Fibroblast of the conjunctiva (primary cell): ENCODE measurements at places on chromosomes 2 and 18.

DNA sequence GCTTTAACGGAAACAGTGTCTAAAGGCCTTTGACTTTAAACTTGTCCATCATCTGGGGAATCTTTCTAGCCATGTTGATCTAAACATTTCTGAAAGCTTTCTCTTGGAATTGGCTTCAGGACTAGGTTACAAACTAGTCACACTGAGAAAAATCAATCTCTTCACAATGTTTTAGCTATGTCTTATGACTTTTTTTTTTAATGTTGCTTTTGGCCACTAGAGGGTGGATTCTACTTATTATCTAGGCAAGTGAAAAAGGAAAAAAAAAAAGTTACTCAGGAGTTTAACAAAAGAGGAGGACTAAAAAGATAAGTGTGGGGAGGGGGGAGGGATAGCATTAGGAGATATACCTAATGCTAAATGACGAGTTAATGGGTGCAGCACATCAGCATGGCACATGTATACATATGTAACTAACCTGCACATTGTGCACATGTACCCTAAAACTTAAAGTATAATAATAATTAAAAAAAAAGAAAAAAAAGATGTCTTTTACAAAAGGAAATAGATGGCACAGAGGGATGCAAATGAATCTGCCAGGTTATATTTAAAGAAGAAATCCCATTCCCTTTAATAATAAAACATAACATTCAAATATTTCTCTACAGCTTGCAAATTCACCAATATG, 160.4 kb upstream of the PID1 start:
- DNase-seq, result no peak

GRCh38 chr2:142665241-142665640, 212.2 kb upstream of the KYNU start:
- DNase-seq, result no peak

DNA sequence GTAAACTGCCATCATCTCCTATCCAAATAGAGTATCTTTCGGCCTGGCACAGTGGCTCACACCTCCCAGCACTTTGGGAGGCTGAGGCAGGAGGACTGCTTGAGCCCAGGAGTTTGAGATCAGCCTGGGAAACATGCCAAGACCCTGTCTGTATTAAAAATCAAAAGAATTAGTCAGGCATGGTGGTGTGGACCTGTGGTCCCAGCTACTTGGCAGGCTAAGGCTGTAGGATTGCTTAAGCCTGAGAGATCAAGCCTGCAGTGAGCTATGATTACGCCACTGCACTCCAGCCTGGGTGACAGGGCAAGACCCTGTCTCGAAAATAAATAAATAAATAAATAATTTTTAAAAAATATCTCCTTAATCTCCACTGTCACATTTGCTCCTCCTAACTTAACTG, 14.7 kb upstream of the ARPC2 start:
- DNase-seq, result no peak

DNA sequence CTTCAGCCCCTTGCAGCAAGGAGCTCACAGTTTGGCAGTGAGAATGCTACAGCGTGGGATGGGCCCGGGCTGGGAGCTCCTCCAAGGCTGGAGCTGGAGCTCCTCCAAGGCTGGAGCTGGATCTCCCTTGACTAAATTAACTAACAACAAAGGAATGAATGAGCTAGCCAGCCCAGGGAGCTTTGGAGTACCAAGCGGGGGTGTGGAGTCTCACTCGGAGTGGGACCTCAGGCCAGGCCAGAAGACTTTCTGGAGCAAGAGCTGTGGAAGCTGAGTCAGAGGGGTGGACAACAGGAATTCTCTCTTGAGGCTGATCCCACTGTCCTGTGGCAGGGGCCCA, 244.7 kb upstream of the HS6ST1 start:
- DNase-seq, result peak; percentile 86

DNA sequence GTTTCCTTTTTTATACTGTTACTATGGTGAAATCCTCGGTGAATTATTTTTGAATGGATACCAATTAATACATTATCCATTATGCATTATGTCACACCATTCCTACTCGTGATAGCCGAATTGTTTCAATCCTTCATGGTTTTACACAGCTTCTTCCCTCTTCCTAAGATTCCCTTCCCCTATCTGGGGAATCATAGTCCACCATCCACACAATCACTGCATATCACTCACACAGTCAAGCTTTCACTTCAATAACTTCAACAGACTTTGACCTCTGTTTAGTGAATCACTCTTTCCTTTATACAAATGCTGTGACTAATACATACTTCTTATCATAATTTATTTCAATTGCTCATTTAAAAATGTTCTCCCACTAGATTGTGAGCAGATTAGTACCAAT, 1108.1 kb upstream of the LRRTM1 start:
- no peak for DNase-seq

- DNase-seq, result no peak
These were observed 137.7 kb upstream of the TACR1 start for GRCh38 chr2:75337016-75337415.

DNA sequence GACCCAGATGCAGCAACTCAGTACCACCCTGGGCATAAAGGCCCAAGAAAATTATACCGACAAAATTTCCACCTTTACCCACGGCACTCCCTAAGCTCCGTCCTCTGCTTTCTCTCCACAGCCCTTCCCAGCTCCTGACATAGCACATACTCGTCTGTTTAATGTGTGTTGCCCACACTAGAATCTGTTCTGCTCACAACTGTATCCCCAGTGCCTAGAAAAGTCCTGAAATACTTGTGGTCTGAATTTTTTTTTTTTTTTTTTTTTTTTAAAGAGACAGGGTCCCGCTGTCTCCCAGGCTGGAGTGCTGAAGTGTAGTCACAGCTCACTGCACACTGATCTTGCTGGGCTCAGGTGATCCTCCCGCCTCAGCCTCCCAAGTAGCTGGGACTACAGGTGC, 62.3 kb downstream of the ADCY3 start:
- no peak for DNase-seq

GRCh38 chr2:74544634-74545033, 9.1 kb downstream of the LOXL3 start:
- DNase-seq, result no peak

DNA sequence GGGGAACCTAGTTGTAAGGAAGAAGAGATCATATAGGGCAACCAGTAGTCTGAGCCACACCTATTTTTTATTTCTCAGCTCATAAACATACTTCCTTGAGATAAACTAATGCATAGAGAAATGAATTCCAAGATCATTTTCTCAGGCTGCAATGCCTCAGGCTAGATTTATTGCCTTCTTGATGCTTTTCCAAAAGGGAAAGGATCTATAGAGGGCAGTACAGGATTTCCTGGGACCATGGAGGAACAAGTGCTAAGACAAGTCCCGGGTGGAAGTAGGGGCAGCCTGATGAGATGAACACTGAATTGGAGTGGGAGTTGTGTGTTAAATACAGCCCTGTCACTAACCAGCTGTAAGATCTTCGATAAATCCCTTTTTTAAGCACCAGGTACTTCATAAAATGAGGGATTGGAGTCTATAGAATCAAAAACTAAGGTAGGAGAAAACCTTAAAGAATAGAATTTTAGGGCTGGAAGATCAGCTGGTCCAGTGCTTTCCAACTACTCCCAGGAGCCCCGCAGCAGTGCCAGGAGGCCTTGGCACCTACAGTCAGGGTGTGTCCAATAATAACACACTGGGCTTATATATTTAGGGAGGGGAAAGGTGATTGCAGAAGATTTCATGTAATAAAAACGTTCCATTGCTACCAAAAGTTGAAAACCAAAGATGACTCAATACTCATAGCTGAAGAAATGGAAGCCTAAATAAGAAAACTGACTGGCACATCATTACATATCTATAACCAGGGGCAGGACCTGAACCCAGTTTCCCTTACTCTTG, 58.1 kb downstream of the SERTAD2 start:
- DNase-seq, result peak; percentile 47

DNA sequence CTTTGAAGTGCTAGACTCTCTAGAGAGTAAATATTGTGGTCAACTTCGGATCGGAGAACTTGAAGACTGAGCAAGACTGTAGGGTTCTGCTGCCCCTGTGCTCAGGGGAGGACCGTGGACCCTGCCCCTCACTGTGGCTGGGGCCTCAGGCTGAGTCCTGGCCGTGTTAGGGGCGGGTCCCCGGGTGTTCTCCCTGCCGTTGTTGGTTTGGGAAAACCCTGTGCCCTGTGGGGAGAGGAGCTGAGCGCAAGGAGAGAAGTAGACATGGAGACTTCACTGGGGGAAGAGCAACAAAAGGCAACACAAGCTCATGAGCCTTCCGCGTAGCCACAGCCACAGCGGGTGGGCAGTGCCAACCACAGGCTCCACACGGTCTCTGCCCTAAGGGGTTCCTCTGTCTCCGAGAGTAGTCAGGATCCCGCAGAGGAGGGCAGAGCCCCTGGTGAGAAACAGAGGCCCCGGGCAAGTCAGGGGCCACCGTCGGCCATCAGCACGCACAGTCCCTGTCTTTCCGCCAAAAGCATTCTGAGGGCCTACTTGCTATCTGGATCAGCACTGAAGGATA, 53.1 kb downstream of the NTSR2 start:
- DNase-seq, result no peak

GRCh38 chr2:217445723-217446122, 557.1 kb downstream of the TNS1 start:
- DNase-seq, result no peak

- DNase-seq, result no peak
These were observed 15.2 kb upstream of the NOSTRIN start for GRCh38 chr2:168787098-168787781.

- no peak for DNase-seq
These were observed 71.6 kb upstream of the EFEMP1 start for GRCh38 chr2:55995211-55995610.

GRCh38 chr2:135875491-135876065, 665 bp downstream of the MCM6 start:
- DNase-seq, result peak; percentile 18

DNA sequence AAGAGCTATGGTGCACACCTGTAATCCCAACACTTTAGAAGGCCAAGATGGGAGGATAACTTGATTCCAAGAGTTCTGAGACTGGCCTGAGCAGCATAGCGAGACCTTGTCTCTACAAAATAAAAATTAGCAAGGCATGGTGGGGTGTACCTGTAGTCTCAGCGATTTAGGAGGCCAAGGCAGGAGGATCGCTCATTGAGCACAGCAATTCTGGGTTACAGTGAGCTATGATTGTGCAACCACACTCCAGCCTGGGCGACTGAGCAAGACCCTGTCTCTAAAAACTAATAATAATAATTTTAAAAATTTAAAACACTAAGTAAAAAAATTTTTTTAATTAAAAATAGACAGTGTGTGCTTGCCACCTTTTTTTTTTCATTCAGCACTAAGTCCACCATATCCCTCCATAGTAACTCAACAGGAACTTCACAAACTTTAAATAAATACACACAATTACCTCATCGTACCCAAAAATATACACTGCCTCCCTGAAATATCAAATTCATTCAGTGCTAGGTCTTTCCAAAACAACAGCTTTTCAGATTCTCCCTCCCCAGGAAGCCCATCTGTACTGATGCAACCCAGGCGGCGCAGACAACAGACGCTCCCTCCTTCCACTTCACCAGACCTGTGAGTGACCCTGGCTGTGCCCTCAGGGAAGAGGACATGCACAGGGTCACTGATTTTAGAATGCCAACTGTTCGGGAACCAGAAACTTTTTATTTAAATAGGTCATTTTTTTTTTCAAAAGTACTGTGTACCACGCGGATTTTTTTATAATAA, 29.6 kb downstream of the FAM168B start:
- no peak for DNase-seq

GRCh38 chr2:45610281-45611019, 617 bp downstream of the SRBD1 start:
- peak; percentile 32 for DNase-seq

- DNase-seq, result no peak
These were observed 96.5 kb downstream of the LYPD1 start for GRCh38 chr2:132573444-132574007.

DNA sequence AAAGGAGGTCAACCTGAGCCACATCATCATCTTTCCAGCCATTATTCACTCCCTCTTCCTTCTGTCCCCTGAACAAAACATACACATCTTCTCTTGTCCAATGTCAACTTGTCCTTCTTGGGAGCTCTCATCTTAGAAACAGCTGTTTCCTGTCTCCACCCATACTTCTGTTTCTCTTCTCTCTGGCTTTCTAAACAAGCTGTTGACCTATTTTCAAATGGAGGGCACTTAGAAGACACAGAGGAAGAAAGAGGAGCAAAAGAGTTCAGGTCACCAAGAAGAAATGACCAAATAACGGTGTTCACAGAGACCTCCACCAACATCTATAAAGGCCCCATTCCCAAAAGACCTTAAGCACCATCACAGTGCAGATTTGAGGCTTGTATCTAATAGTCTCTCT, 355.9 kb upstream of the HNRNPA3 start:
- DNase-seq, result no peak

DNA sequence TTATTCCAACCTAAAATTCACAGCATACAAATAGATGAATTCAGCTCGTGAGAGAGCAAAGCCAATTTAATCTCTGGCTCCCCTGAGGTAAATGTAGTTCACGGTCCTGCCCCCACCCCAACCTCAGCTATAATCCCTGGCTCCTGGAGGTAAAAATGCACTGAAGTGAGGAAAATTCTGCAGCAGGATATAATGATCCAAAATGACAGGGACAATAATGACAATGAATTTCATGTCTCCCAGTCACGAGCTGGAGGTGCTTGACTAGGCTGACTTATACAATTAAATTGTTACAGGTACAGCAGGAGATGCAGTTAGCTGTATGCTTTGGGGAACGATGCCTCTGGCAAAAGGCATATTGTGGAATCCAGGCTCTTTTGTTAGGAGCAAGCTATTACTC, 82.0 kb downstream of the GPD2 start:
- DNase-seq, result no peak

GRCh38 chr2:175742367-175742766, 259.7 kb downstream of the LNPK start:
- DNase-seq, result no peak

DNA sequence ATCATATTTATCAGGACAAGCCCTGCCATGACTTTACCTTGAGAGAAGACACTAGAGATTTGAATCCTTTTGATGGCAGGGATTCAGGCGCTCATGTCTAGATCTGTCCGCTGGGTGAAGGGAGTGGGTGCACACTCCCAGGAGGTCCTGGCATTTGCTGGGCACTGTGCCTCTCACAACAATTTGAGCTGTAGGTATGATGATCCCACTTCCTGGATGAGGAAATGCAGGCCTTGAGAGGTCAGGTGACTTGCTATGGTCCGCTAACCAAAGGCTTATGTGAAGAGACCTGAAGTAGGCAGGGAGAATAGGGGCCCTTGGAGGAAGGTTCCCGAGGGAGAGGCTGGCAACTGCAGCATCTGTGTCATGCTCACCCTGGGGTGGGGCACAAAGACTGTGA, 206.1 kb downstream of the HAUS1 start:
- DNase-seq, result no peak

GRCh38 chr2:191888400-191889166, 41.7 kb upstream of the CAVIN2 start:
- no peak for DNase-seq

DNA sequence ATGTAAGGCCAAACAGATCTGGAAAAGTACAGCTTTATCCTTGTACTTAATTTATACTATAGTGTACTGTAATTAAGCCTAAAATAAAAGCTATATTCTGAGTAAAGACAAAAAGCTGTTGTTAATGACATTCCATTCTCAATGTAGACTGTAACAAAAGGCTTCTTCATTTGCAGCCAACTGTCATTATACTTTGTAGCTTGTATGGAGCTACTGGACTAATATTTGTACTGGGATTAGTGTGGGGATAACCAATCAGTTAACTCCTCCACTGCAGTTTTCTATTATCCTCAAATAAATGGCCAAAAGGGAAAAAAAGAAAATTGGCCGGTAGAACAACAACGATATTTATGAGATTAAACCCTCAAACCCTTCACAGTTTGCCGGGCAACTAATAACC, 66.5 kb downstream of the STK39 start:
- DNase-seq, result no peak

GRCh38 chr2:98387478-98387877, 41.2 kb downstream of the CNGA3 start:
- DNase-seq, result no peak

- DNase-seq, result no peak
These were observed 306.1 kb downstream of the ZEB2 start for GRCh38 chr2:144213797-144214196.
